ENCODE measurements at places on chromosomes 7 and 10.

DNA sequence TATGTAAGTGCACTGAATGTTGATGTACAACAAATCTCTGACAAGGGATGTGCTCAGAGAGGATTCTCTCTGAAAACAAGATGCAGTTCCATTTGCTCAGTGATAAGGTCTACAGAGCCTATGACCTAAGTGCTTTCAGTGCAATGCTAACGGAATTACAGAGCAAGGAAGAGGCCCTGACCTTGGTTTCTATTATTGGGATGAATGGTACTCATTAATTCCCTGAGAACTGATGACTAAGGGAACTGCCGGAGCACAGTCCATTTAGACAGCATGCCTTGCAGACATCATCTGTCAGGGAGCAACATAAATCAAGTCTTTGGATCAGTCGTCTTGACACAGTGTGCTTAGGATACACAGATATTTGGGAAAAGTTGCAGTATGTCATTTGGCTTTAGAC, 340.8 kb downstream of the PHTF2 start:
- no peak for DNase-seq

- no peak for DNase-seq
These were observed 628.4 kb downstream of the PARD3 start for GRCh38 chr10:34186745-34187144.

DNA sequence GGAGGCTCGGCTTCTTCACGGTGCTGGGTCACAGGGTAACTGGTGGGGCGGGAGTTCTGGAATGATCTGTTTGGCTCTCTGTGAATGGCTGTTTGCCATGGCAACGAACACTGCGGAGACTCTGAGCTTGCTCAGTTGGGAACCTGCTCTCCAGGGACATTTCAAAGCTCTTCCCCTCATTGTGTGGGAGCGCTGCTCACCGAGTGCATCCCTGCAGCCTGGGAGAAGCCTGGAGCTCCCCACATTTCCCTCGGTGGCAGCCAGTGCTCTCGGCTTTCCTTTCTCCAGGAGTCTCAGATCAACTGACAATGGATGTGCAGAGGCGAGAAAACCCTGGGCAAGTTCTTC, 57.6 kb upstream of the CACUL1 start:
- DNase-seq, result no peak

- no peak for DNase-seq
These were observed 194.7 kb upstream of the SEMA3A start for GRCh38 chr7:84389242-84389641.

- DNase-seq, result no peak
These were observed 191.0 kb downstream of the ZEB1 start for GRCh38 chr10:31509989-31510388.

- no peak for DNase-seq
These were observed 104.5 kb upstream of the PRSS58 start for GRCh38 chr7:142362349-142362748.

DNA sequence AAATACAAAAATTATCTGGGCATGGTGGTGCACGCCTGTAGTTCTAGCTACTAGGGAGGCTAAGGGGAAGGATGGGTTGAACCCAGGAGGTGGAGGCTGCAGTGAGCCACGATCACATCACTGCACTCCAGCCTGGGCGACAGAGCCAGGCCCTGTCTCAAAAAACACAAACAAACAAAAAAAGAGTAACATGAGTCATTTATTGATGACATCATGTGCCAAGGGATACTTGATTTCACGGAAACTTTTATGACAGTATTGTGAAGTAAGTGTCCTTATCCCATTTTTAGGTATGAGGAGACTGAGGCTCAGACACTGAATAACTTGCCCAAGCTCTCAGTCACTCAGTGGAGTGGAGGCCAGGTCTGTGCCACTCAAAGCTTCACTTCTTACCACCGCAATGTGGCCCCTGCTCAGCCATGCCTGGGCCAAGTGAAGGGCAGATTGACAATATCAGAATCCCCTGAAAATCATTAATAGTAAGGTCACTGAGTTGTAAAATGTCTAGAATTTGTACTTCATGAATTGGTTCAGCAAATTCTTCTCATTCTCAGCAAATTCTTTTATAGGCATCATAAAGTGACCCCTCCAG, 36.5 kb downstream of the EMX2 start:
- DNase-seq, result no peak

GRCh38 chr7:4738711-4739527, 36.5 kb upstream of the AP5Z1 start:
- peak; percentile 11 for DNase-seq

- no peak for DNase-seq
These were observed 63.1 kb upstream of the ICA1 start for GRCh38 chr7:8325067-8325466.

GRCh38 chr7:92636018-92636560, 45.9 kb upstream of the FAM133B start:
- DNase-seq, result no peak

- DNase-seq, result no peak
These were observed 7.8 kb downstream of the PTF1A start for GRCh38 chr10:23199768-23200511.

- DNase-seq, result no peak
These were observed 151.5 kb downstream of the SLIT1 start for GRCh38 chr10:97034301-97034700.

DNA sequence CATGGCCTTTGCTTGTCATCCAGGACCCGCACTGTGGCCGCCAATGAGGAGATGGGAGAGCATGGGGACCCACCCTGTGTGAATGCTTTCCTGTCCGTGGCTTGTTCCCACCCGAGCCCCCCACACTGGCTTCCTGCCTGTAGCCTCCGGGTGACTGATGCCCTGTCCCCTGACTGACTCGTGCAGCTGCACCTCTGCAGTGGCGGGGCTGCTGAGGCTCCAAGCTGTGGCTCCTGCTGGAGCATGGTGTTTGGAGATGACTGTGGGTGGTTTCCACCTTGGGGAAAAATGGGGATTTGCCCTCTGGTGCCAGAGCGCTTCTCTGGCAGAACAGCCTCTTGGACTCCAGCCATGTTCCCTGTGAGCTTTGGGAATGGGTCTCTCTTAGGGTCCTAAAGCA, 2.1 kb downstream of the CAMK1D start:
- DNase-seq, result no peak

DNA sequence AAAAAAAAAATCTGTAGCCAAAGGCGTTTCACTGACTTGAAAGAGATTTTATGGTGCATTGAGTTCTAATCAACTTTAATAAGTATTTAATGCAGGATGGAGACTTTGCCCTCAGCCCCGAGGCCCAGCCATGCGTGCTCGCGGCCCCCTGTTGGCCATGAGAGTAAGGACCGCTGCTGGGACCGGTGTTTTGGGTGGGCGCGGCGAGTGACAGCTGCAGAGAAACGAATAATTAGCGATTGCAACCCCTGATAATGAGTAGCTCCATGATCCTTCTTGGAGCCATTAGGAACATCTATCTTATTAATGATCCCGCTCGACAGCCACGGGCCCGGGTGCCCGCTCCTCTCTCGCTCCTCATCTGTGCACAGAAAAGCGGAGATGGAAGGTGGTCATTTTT, 347.4 kb downstream of the RPS24 start:
- no peak for DNase-seq

DNA sequence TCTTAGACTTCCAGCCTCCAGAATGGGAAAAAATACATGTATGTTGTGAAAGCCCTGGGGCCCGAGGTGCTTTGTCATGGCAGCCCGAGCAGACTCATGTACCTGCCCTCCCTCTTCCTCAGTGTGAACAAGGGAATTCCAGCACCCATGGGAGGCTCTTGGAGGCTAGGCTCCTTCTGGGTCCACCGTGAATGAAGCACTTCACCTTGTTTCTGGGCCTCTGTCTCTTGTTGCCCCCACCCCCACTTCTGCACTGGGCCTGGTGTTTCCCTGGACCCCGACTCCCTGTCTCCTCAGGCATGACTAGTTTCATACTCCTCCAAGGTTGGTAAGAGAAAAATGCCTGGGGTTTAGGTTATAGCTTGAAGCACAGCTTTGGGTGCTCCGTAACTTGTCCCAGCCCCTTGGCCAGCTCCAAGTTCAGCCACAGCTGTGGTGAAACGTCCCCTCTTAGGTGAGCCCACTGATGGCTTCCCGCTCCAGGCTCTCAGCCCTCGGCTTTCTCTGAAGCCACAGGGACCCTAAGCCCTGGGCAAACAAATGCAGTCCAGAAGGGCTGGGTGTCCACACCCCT, 30.2 kb upstream of the ARHGAP22 start:
- DNase-seq, result no peak

DNA sequence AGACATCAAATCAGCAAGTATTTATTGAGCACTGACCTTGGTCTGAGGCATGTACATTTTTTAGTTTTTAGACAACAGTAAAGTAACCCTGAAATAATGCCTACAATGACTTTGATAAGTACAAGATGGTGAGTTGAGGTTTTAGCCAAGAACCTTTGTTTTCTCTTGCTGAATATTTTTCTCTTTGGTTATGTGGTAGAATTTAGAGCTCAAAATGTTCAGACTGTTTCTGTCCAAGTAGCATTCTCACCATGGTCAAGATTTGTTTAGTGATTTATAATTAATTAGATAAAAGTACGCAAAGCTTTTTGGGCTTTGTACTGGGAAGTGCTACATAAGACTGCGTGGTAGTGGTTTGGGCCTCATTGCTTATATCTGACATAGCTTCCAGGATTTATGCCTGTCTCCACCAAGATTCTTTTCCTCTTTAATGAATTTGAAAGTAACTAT, 102.4 kb downstream of the KAT6B start:
- DNase-seq, result no peak

- no peak for DNase-seq
These were observed 24.3 kb downstream of the SLC29A3 start for GRCh38 chr10:71343392-71343773.

DNA sequence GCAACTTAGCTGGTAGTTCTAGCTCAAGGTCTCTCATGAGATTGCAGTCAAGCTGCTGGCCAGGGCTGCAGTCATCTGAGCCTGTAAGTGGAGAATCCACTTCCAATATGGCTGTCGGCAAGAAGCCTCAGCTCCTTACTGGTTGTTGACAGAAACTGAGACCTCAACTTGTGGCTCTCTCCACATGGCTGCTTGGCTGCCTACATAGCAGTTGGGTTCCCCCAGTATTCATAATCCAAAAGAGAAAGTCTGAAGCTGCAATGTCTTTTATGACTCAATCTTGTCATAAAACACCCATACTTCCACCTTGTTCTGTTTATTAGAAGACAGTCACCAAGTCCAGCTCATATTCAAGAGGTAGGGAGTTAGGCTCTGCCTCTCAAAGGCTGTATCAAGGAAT, 334.9 kb upstream of the KMT2E start:
- DNase-seq, result no peak

DNA sequence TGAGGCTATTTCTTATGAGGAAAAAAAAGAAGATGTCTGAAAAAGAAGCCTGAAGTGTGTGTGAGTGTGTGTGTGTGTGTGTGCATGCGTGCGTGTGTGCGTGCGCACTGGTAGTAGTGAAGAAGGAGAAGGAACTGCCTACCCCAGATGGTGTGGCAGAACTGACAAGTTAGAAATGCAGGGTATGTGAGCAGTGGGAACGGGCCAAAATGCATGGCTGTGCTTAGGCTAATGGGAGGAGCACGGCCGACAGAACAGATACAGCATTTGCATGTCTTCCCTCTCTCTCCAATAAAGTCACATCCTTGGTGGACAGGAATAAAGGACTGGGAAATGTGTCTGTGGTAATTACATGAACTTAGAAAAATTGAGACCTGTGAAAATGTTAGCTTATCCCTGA, 94.3 kb downstream of the IDE start:
- no peak for DNase-seq

DNA sequence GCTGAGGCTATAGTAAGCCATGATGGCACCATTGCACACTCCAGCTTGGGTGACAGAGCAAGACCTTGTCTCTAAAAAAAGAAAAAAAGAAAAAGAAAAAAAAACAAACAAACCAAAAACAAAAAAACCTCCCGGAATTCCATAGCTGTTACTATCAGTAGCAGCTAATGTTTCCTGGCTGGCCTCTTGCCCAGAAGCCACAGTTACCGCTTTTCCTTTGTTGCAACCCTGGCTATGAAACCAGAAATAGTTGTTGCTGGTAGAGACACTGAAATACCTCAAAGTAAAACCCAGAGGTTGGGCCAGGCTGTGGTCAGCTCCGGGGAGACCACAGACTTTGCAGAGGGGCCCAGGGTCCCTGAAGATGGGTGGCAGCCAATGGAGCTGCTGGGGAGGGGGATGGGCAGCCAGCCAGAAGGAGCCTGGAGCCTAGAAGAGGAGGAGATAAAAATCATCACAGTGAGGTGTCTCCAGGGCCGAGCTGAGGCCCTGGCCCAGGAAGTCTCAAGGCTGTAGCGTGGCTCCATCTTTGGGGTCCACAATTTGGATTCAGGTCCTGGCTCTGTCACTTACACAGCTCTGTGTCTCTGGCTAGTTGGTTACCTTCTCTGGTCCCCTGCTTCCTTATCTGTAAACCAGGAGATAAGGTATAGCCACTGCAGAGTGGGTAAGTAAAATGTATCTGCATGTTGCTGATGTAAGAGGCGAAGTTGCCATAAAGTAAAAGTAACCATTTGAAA, 3.4 kb upstream of the CHST12 start:
- no peak for DNase-seq

- no peak for DNase-seq
These were observed 77.5 kb upstream of the MEOX2 start for GRCh38 chr7:15764010-15764409.

- peak; percentile 65 for DNase-seq
These were observed 60.9 kb downstream of the ARMC3 start for GRCh38 chr10:22988581-22989360.

DNA sequence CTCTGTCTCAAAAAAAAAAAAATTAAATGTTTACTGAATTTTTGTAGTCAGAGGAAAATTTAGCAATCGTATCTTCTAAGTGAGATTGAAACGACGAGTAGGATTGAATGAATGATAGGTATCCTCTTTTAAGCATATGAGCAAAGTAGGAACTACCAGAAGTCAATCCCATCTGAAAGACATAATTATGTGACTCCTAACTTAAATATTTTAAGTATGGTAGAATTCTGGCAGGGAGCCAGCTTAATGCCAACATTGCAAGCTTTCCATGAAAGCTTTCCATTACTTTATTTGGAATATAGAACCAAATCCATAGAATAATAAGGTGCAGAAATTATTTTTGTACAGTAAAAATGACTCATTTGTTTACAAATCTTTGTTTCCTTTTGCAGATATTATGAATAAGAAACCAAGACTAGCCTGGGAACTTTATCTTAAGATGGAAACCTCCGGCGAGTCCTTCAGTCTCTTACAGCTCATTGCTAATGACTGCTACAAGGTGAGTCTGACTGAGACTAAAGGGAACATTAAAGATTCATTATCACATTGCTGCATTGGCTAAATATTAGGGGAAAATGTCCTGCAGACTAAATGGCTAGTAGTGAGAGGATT, 50.2 kb upstream of the UBN2 start:
- DNase-seq, result no peak

- no peak for DNase-seq
These were observed 6.4 kb downstream of the CALD1 start for GRCh38 chr7:134785842-134786241.

Data from neural crest cell (in vitro differentiated cells).